CD4-positive, alpha-beta T cell treated with Interleukin-15 for 4 hours (primary cell): ENCODE measurements at places on chromosomes 2 and 18.

GRCh38 chr2:201158111-201158929 is 24.6 kb upstream of the CASP10 start:
- DNase-seq = peak; percentile 69

GRCh38 chr18:13136904-13137669 is 81.5 kb upstream of the LDLRAD4 start:
- peak; percentile 14 for DNase-seq

- no peak for DNase-seq
Measured at GRCh38 chr2:185695711-185696235, 42.8 kb upstream of the FSIP2 start.

DNA sequence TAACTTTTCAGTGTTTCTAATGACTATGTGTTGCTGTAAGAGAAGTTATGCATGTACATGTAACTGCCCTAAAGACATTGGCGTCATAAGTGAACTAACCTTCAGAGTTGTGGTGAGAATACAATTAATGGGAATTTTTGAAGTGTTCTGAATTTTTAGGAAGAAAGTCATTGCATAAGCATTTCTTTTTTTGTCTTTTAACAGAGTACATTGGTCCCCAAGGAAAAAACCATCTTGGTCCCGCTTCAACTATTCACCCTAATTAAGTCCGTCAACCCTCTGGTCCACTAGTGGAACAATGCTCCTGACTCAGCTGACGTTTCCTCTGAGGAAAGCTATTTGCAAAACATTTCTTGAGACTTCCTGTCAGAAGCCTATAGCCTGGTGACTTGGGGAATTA is 41.1 kb upstream of the VIT start:
- DNase-seq = no peak

- no peak for DNase-seq
Measured at GRCh38 chr2:112794841-112795240, 10.5 kb upstream of the IL1A start.

GRCh38 chr2:28175028-28175427 is 217.6 kb upstream of the FOSL2 start:
- DNase-seq = no peak

DNA sequence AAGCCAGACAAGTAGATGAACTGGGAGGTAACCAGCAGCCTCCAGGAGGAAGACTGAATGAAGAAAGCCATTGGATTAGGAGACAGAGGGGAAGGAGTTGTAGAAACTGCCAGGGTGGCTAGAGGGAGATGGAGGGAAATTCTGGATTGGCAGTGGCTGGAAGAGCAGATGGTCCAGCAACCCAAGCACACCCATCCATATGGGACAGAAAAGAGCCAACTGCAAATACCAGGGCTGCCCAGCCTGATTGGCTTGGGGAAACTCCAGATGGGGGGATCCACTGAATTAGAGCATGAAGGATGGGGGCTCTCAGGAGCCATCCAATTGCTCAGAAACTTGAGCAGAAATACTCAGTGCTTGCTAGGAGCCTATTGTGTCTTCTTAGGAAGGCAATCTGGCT is 173.5 kb upstream of the EPB41L3 start:
- DNase-seq = no peak

GRCh38 chr18:67731851-67732250 is 215.3 kb upstream of the DSEL start:
- DNase-seq = no peak

DNA sequence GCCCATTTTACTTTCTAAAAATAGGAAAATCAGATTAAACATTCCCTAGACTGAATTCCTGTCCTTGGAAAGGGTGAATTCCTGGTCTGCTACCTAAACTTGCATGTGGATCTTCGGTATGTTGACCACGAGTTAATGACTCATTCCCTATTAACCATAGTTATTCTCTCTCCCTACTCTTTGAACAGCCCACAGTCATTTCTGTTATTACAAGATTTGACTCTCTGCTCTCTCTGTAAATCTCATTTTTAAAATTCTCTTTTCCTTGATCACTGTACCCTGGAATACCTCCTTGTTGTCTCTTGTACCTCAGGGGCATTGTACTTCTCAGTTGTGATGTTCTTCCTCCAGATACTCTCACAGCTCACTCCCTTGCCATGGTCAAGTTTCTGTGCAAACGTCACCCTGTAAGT is 92.0 kb upstream of the GULP1 start:
- no peak for DNase-seq

DNA sequence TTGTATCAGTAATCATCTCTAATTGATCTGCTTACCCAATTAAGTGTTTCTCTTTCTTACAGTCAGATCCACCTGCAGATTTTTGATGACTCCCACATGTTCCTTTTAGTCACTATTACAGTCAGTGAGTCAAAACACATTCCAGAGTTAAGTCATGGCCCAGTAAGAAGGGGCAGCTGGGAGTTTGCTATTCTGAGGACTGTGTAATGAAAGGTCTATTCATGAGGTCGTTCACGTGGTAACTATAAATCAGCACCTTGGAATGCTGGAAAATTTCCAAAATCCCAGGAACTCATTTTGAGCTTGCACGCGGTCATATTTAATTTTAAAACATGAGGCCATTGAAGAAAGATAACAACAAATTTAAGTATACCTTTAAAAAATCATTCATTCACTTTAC is 252.5 kb downstream of the XIRP2 start:
- no peak for DNase-seq

DNA sequence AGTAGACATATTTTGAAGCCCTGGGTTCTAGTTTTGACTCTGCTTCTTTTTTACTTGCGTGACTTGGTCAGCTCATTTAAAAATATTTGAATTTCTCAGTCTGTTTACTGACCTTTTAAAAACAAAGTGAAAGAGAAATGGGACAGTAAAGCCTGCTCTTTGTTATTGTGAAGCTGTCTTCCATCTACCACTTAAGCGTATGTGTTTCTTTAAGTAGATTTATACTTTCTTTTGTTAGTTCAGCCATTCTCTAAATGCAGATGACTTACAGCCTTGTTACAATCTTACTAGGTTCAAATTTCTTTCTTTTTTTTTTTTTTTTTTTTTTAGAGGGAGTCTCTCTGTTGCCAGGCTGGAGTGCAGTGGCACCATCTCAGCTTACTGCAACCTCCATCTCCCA is 79.5 kb downstream of the UBR3 start:
- DNase-seq = no peak

GRCh38 chr2:113309655-113310387 is 31.1 kb upstream of the PAX8 start:
- DNase-seq = no peak

DNA sequence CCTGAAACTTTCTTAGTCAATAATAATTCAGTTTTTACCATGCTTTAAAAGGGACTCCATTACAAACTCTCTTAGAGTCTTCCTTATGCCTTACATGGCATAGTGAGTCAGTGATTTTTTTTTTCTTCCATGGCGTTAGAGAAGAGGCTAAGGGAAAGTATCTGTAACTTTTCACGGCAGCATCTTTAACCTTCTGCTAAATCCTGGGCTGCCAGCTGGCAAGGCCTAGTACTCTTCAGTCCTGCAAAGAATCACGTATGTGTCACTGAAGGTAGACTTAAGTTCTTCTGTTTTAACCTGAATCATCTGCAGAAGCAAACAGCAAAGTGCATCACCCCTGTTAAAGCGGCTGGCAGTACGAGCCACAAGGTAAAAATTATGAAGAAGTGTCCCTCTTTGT is 286.3 kb upstream of the FN1 start:
- no peak for DNase-seq

- DNase-seq = no peak
Measured at GRCh38 chr18:36813824-36814223, 15.0 kb downstream of the TPGS2 start.

DNA sequence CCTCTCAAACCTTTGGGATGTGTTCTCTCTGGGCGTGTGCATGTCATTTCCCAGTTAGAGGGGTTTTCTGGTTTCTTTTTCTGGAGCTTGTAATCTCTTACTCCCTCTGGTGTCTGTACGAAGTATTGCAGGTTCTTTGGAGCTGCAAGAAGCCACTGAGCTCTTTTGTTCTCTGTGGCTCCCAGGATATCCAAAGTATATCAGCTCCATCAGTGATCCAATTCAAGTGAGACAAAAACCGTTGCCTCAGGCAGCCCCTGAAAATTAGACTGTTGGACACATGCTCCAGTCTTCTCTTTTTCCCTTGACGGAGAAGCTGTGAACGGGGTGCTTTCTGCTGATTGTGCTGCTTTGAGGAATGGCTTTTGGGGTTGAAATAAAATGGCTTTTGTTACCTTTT is 59.0 kb upstream of the LDLRAD4 start:
- peak; percentile 61 for DNase-seq

- no peak for DNase-seq
Measured at GRCh38 chr2:174971868-174972781, 33.1 kb downstream of the CHN1 start.

DNA sequence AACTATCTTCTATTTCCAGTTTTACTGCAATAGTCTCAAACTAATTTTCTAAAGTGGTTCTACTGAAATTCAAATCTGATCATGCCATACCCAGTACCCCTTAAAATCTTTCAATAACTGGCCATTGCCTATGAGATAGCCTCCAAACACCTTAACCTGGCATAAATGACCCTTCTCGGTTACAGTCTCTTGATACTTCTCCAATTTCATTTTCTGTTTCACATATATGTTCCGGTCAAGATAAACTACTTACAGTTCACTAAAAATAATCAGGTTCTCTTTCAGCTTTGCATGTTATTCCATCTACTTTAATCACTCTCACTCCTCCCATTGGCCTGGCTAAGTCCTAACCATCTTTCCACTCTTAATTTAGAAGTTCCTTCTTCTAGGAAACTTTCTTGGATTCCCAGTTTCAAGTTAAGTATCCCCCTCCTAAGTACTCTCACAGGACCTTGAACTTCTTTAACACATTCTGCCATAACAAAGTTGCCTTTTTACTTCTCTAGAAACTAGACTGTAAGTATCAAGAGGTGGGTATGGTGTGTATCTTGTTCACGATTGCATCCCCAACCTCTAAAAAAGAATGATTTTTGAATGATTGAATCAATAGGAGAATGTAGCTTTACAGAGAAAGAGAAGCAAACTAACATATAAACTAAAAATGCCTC is 110.2 kb upstream of the RBBP8 start:
- no peak for DNase-seq

GRCh38 chr18:32835951-32836350 is 63.1 kb upstream of the KLHL14 start:
- DNase-seq = no peak

- no peak for DNase-seq
Measured at GRCh38 chr18:65091744-65092329, 659.0 kb upstream of the CDH7 start.

DNA sequence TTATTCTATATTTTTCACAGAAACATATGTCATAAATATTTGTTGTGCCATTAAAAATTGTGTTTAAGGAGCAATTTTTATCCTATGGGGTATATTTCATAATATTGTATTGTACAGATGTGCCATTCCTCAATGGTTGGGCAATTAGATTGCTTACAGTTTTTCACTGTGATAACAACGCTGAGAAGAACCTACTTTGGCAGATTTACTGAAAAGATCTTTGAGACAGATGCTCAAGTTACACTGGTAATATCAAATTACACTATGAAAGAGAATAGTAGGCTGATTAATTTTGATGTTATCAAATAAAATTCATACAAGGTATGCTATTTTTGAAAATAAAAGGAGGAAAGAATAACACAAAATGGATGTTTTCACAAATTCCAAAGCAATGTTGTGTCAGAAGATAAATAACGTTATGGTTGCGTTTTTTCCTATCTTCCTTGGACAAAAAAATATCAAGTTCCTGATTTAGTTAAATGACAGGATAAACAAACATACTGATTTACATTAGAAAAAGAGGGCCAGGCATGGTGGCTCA is 335.1 kb upstream of the ZNF521 start:
- DNase-seq = no peak

DNA sequence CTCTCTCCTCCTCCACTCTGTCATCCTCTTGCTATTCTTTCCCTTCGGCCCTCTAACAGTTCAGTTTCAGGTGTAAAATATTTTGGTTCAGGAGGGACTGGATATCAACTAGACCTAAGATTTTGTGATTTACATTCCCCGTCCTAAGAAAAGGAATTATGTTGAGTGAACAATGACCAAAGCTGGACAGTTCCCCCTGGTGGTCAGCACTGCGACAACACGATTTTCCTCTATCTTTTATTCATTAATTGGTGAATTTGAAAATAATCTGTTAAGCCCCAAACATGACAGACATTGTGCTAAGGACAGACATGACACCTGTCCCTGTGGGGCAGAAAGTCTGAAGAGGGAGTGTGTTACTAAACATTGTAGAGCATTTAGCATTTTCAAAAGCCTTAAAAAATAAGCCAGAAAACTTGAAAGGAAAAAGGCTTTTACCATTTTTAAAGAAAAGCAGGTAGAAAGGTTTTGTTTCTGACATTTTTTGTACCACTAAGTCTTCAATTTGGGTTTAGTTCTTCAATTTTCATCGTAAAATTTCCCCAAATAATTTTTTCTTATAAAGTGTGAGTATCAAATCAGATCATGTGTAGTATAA is 28.4 kb upstream of the GTF2A1L start:
- no peak for DNase-seq

DNA sequence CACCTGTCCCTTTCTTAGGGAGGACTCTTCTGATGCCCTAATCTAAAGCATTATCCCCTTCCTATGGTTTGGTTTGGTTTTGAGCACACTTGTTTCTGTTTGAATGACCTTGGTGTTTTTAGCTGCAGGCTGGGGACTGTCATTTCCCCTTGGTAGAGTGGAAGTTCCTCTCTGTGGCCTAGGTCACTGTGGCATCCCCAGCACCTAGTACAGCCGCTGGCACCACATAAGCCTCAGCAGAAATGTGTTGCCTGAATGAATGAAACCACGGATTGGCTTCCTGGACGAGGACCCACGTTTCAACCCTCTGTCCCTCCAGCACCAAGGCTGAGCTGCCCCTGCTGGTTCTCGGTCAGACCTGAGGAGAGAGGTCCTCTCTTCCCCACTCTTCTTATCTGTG is 159.9 kb downstream of the CTIF start:
- no peak for DNase-seq

DNA sequence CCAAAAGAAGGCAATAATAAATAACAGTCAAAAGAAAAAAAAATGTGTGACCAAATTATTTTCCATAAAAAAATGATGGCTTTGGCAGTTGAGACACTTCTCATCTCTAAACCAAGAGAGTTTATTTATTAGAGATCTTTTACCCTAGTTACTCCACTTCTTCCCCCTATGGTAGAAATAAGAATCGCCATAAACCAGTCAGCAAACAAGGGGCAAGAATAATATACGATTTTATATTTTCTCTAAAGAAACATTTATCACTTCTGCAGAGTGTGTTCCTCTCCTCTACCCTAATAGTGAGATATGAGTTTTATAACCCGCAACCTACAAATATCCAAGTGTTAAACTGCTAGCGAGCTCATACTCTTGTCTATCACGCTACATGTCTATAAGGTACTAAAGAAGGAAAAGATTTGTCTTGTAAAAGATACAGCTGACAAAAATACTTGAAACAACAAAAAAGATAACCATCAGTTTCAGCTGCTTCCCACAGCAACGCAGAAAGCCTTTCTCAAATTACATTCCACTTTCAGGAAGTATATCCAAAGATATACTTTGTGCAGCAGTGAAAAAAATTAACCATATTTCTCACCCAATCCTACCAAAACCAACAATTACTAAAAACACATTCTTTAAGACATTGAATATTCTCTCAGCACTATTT is 2.3 kb downstream of the RNF103 start:
- DNase-seq = no peak

- DNase-seq = no peak
Measured at GRCh38 chr2:3639015-3639630, 18.9 kb upstream of the ALLC start.
